Spinal cord (tissue), 10 donors: ENCODE measurements at places on chromosomes 1 and 21. TPM values are rescaled to one million over a fixed set of nuclear protein-coding genes. Genes with fewer than 3 reads are reported as not detected.

GJA9 gene
- total RNA-seq = not detected

OR2L2 gene
- 0.50 TPM for total RNA-seq

AGPAT3 gene
- total RNA-seq = 33.7 TPM

SPRTN gene
- 16.3 TPM for total RNA-seq

LAX1 gene
- 0.20 TPM for total RNA-seq

RGS7 gene
- total RNA-seq = 21.5 TPM

SFN gene
- 0.30 TPM for total RNA-seq

TTC39A gene
- total RNA-seq = 3.3 TPM

RNU1-2 gene
- 29,651 TPM for total RNA-seq

WDR4 gene
- 7.7 TPM for total RNA-seq

TACSTD2 gene
- 0.20 TPM for total RNA-seq

CDC42 gene
- 387 TPM for total RNA-seq

ZSWIM5 gene
- total RNA-seq = 9.7 TPM

KRTAP12-2 gene
- not detected for total RNA-seq

GPATCH3 gene
- total RNA-seq = 8.4 TPM

LINGO4 gene
- 2.0 TPM for total RNA-seq

TMPRSS2 gene
- total RNA-seq = 0.88 TPM

LIN28A gene
- not detected for total RNA-seq
